ENCODE measurements at places on chromosomes 1 and 21. TPM values are rescaled to one million over a fixed set of nuclear protein-coding genes. Genes with fewer than 3 reads are reported as not detected.

Gene OPRD1
- not detected for polyA plus RNA-seq

Gene LGALS8
- 22.6 TPM for polyA plus RNA-seq

Gene AADACL4
- polyA plus RNA-seq, result not detected

Gene KRTAP10-8
- polyA plus RNA-seq, result not detected

Gene S100A8
- 65,887 TPM for polyA plus RNA-seq
